ENCODE measurements at places on chromosomes 2 and 18.

- no peak for DNase-seq
Measured at GRCh38 chr18:59660786-59661743, 36.2 kb downstream of the CCBE1 start.

DNA sequence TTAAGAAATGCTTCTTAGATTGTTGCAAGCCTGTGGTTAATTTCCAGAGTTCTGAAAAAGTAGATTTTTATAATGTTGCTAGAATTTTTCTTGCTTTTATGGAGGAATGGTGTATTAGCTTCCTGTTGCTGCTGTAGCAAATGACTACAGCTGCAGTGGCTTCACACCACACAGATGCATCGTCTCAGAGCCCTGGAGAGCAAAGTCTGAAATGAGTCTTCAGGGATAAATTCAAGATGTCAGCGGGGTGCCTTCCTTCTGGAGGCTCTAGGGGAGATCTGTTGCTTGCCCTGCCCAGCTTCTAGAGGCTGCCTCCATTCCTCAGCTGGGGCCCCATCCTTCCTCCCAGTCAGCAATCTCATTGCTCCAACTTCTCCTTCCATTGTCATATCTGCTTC, 187.8 kb downstream of the ZNF516 start:
- DNase-seq, result no peak

DNA sequence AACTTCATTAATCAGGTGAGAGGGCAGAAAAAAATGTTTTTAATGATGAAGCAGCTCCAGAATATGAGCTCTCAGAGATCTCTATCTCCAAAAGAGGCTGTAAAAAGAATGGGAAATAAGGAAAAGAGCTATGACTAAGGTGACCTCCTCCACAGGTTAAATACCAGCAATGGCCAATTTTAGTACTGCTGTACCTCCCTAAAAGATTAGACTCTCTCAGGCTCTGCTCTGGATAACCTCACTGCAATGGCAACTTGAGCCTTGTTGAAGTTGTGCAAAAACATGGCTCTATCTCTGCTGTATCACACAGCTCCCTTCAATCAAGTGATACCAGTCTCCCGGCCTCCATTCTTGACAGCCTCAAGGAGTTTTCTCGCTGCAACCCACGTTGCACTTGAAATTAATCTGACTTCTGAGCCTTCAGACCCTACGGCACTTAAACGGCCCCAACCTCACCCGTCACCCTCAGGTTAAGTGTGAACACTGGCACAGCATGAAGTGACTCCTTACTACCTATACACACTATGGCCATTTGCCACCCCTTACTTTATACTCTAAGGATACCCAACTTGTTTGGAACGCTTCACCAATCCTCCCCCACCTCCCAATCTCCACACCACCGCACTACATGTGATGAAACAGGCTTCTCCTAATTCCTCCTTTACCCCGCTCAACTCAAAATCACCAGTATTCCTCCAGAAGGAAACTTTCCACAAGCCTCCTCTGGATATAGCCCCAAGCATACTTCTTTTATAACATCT, 36.3 kb downstream of the SMAD2 start:
- DNase-seq, result no peak

- no peak for DNase-seq
Measured at GRCh38 chr2:178506524-178506923, 26.3 kb downstream of the PLEKHA3 start.

DNA sequence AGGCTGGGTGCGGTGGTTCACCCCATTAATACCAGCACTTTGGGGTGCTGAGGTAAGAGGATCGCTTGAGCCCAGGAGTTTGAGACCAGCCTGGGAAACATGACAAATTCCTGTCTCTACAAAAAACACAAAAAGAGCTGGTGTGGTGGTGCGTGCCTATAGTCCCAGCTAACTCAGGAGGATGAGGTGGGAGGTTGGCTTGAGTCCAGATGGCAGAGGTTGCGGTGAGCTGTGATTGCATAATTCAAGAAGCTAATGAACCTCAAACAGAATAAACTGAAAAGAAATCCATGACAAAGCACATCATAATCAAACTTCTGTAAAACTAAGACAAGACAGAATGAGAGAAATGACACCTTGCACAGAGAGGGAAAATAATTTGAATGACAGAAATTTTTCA, 54.8 kb downstream of the SEMA4F start:
- no peak for DNase-seq

- DNase-seq, result no peak
Measured at GRCh38 chr2:118902266-118903028, 39.5 kb upstream of the MARCO start.

DNA sequence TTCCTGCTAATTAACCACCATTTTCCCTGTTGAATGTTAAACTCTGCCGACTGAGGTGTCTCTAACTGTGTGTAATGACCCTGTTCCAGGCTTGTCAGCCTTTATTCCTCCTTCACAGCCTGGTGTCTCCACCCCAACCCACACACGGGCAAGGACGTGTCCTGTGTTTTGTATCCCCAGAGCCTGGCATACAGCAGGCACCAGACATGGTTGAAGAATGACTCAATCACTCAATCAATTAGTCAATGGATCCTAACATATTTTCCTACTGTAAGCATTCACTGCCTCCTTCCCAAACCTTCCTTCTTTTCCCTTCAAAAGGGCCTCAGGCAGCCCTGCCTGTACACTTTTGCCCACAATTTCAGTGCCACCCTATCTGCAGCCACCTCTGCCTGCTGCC, 2.7 kb upstream of the TNS1 start:
- DNase-seq, result no peak

DNA sequence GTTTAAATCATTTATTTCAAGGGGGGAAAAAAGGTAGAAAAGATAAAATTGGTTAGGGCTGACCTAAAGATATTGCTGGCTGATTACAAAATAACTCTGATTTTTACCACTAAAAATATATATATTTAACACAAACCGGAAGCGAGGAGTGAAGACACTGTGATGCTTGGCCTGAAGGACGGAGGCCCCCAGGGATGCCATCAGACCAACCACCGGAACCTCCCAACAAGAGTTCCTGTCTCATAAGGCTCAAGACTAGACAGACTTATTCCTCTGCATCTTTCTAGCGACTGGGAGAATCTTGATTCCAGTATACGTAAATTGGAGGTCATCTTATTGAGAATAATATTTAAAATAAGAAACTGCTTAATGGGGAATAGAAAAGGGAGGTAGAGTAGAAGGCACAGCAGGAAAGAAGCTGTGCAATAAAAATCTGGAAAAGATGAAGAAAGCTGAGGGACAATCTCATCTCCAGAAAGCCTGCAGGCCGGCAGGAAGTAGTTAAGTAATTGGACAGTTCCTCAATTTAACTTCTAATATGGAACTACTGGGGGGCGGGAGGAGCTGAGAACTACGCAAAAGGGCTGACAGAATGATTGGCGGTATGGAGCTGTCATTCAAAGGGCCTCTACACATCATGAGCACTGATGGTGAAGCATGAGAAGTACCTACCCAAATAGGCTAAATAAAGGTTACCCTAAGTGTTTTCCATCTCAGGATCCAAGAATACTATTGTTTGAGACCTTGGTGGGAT, 91.1 kb downstream of the DTNB start:
- DNase-seq, result no peak

DNA sequence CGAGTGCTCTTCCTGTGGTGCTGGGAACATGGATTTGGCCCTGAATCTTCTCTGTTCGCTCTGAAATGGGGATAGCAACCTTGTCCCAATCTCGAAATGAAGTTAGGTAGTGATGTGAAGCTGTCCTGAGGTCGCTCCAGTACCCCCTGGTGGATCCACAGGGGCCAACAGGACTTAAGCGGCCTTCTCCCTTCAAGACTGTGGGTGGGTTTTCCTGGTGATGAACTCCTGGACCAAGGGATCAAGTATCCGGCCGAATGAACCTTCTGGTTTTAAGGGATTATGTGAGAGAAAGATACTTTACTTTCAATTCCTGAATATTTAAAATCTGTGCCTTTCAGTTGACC, 156.5 kb downstream of the NAPG start:
- no peak for DNase-seq

DNA sequence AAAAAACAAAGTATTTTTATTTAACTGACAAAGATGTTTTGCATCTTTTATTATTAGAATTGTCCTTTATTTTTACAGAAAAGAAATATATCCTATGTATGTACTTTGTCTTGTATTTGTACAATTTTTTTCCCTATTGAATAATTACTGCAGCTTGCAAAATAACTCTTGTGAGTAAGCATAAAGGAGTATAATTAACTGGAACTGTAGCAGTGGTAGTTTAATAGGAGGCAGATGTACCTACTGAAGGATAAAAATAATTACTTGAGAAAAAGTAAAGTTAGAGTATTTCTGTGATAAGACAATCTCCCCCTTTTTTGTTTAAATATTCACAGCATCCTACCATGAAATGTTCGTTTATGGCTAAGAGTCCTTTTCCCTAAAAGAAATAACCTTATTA, 34.7 kb downstream of the EHBP1 start:
- DNase-seq, result no peak

- DNase-seq, result no peak
Measured at GRCh38 chr2:134314681-134315368, 61.0 kb downstream of the MGAT5 start.

GRCh38 chr2:210617732-210618330, 61.4 kb downstream of the CPS1 start:
- DNase-seq, result peak; percentile 72

DNA sequence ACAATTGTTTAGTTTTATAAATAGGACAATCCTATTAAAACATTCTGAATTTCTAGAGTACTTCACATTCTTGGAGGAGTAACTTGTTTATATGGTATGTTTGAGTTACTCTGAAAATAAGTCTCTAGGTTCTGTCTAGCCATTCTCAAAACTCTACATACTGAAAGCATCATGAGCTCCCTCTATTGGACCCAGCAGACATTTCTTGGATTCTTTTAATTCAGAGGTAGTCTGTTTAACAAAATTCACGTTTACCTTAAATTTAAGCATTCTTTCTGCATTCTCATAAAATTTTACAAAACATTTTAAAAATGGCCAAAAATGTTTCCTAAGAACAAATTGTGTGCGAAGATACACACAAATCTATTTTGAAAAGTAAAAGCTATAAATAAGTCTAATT, 15.3 kb downstream of the SP9 start:
- no peak for DNase-seq

GRCh38 chr2:182023235-182023634, 37.6 kb downstream of the PPP1R1C start:
- DNase-seq, result no peak

- no peak for DNase-seq
Measured at GRCh38 chr2:135168204-135168856, 116.2 kb downstream of the RAB3GAP1 start.

DNA sequence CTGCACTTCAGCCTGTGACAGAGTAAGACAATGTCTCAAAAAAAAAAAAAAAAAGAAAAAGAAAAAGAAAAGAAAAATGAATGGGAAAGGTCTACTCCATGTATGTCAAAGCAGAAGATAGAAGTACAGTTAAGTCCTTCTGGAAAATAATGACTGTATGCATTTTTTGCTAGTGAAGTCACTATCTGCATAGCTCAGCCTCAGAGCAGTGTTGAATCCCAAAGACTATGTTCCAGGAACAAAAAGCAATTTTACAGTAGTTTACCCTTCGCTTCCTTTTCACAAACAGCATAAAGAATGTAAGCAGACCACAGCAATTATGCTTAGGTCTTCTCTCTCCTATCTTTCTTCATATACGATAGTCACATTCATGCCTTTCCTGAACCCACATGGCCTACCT, 497.4 kb downstream of the CMPK2 start:
- DNase-seq, result no peak

GRCh38 chr2:164388511-164388910, 232.8 kb downstream of the GRB14 start:
- DNase-seq, result no peak

DNA sequence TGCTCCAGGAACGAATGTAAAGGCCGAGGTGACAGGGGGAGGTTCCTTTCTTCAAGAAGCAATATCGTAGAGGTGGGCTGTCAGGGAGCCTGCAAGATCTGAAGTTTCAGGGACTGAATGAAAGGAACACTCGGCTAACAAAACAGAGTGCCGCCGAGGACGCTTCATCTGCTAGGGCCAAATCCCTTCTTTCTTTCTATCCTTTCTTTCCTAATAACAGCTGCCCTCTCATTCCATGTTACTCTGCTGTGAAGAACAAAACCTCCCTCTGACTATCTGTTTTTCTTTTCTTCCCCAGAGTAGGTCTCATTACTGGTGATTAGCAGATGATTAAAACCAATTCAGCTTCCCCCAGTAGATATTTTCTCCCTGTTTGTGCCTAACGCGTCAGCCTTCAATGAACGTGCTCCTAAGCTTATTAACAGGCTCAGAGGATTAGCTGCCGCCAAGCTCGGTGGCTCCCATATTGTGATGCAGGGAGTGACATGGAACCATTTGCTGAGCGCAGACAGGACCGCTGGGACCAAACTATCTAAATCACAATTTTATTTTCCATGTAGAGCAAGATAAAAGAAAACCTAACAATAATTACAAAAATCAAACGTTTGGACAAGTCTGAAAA, 414.6 kb downstream of the TMEM182 start:
- no peak for DNase-seq

- DNase-seq, result no peak
Measured at GRCh38 chr18:36380173-36380827, 82.8 kb downstream of the FHOD3 start.

DNA sequence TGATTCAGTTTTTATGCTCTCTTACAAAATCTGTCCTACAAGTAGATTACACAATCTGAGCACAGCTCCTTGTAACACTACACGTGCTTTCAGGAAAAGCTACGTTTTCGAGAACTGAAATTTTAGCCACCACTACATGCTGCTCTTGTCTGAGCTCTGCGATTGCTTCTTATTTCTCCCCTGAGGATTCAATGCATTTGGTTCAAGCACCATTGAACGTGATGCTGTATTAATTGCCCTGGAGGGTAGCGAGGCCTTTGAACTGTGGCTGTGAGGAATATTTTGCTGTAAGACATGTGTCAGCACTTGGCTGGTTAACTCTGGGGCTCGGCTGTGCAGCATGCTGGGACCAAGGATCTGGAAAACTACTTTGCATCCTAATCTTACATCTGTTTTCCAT, 405.8 kb downstream of the EPHA4 start:
- no peak for DNase-seq

DNA sequence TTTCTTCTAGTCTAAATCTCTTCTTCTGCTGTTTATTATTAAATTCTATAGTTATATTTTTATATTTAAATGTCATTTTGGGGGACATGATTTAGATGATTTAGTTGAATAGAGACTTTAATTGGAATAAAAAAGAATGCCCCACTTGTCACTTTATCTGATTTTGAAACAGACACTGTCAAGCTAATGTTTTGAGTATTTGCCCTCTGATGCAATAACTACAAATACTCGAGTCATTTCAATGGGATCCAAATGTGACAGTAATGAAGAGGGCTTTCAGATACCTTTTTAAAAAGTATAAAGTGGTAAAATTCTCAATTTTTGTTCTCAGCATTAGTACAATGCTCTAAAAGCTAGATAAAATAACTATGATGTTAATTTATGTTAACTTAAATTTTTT, 257.3 kb upstream of the SESTD1 start:
- DNase-seq, result no peak

DNA sequence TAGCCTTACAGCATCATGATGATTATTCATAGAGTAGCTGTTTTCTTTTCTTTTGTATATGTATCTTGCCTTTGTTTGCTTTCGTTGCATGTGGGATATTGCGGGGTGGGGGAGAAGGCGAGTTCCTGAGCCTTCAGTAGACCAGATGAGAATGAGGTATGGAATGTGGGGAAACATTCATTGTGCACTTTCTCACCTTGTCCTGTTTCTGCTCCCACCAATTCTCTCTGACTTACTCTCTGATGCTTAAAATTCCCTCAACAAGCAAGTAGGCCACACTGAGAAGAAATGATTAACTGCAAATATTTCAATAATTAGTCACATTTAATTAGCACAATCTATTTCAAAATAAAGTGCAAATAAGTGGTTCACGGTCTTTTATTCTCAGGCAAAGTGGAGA, 31.0 kb downstream of the GKN2 start:
- no peak for DNase-seq

All from COR-L47 (cell line).